Renal cortical epithelial cell (primary cell): ENCODE measurements at places on chromosomes 7 and 10.

DNA sequence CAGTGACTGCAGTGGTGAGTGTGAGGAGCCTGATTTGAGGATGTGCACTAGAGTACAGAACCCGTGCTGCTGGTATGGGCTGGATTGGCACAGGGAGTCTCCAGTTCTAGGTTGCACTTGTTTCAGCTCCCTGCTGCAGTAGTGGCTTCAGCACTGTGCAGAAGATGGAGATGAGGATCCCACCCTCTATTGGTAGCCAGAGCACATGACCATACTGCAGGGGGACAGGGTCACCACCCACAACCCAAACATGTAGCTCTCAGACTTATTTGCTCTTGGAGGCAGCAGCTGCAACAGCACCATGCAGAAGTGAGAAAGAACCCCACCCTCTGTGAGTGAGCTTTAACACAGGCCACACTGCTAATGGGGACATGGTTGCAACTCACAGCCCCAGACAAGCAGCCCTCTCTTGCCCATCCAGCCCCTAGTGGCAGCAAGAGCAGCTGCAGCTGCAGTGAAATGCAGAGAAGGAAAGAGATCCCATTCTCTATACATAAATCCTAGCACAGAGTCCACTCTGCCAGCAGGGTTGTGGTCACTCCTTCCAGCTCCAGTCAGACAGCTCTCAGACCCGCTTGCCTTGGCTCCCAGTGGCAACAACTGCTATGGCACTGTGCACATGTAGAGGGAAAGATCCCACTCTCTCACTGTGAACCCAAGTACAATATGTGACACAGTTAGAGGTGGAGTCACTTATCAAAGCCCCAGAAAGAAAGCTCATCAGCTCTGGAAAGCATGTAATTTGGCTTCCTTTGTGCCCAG, 51.4 kb upstream of the SCIN start:
- DNase-seq, result no peak

GRCh38 chr7:85102813-85103350, 84.0 kb downstream of the SEMA3D start:
- no peak for DNase-seq

DNA sequence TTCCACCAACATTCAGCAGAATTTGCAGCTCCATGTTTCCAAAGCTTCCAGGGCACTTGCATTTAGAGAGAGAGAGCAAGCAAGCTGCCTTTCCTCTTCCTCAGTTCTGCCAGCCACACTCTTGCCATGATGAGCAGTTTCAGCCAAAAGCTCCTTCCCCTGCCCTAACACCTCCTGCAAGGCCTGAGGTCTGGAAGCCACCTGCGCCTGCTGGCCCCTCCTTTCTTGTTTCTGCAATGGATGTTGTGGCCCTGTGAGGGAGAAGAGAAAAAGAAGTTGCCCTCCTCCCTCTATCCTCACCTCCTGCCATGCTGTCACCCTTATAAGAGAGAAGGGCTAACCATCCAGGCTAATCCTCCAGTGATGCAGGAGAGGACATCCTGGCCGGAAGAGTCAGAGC, 48.7 kb downstream of the IKZF1 start:
- no peak for DNase-seq

DNA sequence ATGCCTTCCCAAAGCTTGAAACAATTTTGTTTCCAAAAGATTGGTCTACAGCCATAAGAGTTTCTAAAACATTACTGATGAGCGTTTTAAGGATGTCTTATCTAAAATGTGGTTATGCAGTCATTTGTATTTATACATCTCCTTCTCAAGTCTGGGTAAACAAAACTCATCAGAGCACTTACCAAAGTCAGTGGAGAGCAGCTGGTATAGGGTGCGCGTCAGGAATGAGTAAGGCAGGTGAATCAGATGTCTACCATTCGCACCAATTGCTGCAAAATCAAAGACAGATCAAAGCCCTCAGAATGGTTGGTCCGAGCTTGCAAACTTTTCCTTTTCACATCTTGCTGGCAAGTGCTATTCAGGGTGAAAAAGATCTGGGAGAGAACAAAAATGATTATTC, 65.6 kb upstream of the FAM171A1 start:
- no peak for DNase-seq

- DNase-seq, result no peak
Measured at GRCh38 chr7:15073301-15073700, 170.8 kb upstream of the DGKB start.

DNA sequence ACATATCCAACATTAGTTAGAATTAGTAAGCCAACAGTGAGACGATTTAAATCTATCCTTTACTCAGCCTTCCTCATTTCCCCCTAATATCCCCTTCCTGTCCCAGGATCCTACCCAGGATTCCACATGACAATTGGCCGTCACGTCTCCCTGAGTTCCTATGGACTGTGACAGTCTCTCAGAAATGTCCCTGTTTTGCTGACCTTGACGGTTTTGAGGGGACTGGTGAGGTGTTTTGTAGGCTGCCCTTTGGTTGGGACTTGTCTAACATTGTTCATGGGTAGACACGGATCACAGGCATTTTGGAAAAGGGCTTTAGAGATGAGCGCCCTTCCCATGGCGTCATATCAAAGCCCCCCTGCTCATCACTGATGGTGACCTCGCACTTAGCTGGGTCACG, 162.8 kb downstream of the ZMYND11 start:
- no peak for DNase-seq

GRCh38 chr7:33593611-33594010, 311.7 kb upstream of the BMPER start:
- DNase-seq, result no peak

DNA sequence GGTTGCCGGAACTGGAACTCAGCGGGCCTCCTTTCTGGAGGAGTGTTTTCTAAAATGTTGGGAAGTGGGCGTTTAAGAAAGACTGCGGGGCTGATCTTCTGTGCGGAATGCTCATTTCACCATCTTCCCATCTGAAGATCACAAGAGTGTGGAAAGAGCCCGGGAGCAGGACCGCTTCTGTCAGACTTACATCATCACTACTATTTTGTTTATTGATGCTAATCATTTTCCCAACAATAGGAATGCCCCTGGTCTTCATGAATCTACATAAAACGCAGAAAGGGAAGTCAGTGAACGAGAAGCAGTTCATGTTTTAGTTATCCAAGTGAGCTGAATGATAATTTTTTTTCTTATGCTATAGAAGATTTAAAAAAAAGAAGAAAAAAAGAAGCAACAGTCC, 447.8 kb upstream of the MKI67 start:
- DNase-seq, result no peak

GRCh38 chr7:68147614-68148238, 1151.1 kb downstream of the TYW1 start:
- DNase-seq, result no peak

GRCh38 chr7:116736927-116737715, 65.1 kb downstream of the MET start:
- peak; percentile 89 for DNase-seq

DNA sequence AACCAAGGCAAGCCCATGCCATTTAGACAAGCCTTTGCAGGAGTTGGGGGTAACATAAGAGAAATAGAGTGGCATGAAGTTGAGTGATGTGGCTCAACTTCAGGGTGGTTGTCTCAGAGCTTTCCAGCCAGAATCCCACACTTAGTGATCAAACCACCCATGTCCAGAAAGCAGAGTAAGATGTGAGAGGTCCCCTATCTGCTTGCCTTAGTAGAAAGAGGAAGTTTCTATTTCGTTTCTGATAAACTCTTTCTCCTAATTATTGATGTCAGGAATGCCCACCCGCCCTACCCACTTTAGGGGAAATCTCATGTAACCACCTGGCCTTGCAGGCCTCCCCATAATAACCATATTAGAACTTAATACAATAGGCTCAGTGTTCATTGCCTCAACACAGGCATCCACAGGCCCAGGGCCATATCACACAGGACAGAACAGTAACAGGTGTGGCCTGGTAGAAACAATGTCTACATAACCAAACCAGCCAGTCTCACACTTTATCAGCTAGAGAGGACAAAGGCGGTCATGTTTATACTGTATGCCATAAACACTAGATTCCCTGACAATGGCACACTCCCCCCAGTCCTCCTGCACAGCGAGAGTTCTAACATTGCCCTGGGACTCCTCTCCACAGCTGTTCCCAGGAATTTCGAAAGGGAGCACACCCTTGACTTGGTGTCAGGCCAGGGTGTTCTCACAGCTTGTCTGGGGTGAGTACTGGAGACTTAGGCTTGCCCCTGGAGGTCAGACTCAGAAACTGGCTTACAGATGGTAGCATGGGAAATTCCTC, 364.4 kb downstream of the CXCL12 start:
- DNase-seq, result no peak

GRCh38 chr7:105814481-105814880, 61.9 kb downstream of the ATXN7L1 start:
- DNase-seq, result no peak

- peak; percentile 40 for DNase-seq
Measured at GRCh38 chr7:54932818-54933543, 85.8 kb upstream of the EGFR start.

- peak; percentile 2 for DNase-seq
Measured at GRCh38 chr10:120732643-120733313, 118.4 kb upstream of the WDR11 start.

DNA sequence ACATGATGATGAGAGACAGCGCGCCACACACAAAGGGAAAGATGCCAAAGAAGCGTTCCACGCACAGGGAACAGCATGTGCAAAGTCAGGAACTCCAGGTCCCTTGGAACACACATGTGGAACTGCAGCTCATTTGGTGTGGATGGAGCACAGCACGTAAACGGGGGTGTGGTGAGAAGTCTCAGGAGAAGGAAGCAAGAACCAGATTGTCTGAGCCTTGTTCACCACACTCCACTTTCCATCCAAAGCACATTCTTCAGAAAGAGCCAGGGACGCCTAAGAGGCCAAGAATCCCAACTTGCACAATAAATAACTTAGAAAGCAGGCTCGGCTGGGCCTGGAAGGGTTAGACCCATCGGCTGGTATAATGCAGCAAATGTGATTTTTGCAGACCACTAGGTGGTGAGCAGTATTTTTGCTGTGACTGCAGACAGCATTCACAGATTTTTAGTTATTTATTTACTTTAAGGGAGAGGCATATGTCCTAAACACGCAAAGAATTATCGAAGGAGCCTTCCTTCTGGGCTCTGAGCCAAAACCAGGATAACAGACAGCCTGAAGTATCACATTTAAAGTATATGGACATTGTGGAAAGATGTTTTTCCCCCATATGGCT, 27.9 kb upstream of the ASCC1 start:
- peak; percentile 90 for DNase-seq

DNA sequence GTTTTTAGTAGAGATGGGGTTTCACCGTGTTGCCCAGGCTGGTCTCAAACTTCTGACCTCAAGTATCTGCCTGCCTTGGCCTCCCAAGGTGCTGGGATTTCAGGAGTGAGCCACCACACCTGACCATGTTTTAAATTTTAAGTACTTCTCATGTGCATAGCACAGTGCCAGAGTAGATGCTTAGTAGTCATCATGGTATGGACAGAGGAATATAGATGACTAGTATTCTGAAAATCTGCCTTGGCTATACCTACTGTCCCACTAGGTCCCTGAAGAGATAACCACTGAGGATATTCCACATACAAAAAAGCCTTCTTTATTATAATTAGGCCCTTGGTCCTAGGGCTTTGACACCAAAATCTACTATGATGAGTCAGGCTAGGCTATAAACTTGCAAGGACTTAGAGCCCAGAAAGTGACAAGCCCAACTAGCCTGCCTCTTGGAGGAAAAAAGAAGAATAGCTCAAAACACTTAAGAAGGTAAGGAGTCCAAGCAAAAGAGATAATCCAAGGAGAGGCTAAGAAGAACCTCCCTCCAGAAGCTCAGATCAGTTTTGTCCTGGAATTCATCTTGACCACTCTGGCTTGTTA, 34.0 kb downstream of the LUC7L2 start:
- DNase-seq, result peak; percentile 11

DNA sequence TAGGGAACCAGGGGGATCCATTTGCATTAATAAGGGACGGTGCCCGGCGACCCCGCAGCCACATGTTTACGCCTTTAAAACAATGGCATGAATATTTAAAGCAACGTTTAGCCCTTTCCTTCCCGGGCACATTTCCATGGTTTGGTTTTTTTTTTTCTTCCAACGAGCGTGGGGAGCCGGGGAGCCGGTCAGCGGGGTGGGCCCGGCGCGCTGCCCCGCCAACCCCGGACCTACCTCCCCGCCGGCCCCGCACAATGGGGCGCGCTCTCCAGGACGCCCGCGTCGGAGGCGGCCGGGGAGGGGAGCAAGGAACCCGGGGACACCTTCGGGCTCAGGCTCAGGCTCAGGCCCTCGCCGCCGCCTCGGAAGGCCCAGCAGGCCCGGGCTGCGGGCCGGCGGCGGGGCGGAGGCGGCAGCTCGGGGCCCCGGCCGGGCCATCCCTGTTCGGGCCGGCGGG, 1.0 kb downstream of the SEPHS1 start:
- DNase-seq, result no peak

- DNase-seq, result no peak
Measured at GRCh38 chr10:23695825-23696420, 257.0 kb downstream of the OTUD1 start.

DNA sequence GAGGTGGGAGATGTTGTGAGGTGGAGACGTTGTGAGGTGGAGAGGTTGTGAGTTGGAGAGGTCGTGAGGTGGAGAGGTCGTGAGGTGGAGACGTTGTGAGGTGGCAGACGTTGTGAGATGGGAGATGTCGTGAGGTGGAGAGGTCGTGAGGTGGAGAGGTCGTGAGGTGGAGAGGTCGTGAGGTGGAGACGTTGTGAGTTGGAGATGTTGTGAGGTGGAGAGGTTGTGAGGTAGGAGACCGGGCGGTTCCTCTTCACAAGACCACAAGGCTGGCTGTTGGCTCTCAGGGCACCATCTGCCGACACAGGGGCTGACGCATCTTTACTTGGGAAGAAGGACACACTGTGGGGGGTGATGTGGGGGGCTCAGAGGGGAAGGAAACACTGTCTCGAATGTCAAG, 34.7 kb upstream of the SHH start:
- DNase-seq, result no peak

DNA sequence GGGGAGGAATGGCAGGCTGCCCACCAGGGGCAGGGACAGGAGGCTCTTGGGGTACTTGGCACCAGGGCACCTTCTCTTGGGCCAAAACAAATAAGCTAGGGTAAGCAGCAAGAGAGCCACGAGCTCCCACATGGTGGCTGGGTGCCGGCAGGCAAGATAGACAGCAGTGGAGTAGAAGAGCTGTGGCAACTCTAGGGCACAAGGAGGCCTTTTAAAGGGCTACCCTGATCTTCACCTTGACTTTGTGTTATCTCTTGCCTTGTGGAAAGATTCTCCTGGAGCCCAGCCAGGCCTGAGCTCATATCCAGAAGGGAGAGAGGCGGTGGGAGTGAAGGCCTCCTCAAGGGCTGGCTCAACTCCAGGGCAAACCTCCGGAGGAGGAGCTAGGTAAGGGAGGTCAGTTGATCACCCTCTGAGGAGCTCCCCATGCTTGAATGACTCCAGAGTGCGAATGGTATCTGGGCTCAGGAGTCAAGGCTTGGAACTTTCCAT, at the start of gene CYP17A1:
Gene CYP17A1 (minus strand): TSS at position 184 of the 492 bp plus-strand sequence. CDS start 52 bp downstream, at position 132.
- DNase-seq, result peak; percentile 60
